ENCODE measurements at places on chromosomes 7 and 10.

DNA sequence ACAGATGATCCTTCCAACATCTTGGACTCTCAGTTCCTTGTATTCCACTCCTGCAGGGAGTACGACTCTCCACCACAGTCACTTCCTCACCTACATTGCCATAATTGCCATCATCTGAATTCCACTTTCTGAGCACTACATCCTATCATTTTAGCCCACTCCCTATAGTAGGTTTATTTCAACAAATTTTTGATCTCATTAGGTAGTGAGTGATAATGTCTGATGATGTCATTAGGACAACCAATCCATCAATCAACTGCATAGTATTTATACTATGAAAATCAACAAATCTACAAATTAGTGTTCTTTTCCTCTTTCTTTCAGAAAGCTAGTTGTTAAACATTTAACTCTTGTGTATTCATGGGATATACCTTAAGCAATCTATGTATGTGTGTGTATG is 13.7 kb upstream of the TRA2A start:
- H3K4me1 ChIP-seq: no peaks in the 10 kb centered on the region
- DNase-seq: no peak
- H3K36me3 ChIP-seq: no peaks in the 10 kb centered on the region

DNA sequence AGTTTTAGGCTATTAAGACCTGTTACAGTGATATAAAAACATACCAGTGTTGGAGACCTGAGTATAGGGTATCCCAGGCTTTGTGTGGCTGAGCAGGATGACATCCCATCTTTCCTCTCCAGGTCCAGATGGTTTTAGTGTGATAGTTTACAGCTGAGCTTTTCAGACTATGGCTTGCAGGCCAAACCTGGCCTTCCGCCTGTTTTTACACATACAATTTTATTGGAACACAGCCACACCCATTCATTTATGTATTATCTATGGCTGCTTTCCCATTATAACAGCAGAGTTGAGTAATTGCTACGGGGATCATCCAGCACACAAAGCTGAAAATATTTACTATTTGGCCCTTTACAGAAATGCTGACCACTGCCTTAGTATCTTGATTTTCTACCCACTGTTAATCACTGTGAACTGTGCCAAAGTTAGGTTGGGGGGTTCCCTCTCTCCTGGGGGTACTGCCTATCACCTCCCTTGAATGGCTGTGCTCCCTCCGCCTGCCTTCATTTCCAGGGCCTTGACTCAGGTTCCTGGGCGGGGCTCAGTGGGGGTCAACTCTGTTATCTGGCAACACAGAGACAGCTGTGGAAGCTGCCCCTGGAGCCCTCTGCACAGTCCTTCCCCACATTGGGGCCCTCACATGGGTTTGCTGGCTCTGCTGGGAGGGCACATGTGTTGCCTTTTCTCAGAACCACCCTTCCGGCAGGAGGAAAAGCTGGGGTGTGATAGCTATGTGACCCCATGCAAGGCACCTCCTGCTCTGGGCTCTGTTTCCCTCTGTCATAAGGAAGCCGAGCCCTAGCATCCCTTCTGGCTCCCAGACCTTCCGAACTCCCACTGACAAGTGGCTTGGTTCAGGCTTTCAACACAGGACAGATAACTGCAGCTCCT is 40.3 kb upstream of the SH2D4B start:
- H3K27ac ChIP-seq: peak overlapping the region; percentile 92
- no peak for DNase-seq
- no peaks in the 10 kb centered on the region for H3K27me3 ChIP-seq

DNA sequence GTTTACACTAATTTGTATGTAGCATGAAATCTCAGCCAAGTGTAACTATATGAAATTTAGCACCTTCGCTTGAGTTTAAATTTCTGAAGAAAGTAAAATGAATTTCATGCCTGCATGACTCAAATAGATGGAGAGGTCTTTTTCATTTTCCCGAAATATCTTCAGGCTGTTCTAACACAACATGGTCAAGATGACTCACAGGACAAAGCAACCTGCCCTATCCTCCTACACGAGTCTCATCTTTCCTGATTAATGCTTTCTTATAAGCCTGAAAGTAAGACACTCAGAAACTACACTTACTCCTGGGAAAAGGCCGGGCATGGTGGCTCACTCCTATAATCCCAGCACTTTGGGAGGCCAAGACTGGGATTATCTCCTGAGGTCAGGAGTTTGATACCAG is 41.2 kb downstream of the CH25H start:
- DNase-seq: no peak
- no peaks in the 10 kb centered on the region for H3K4me1 ChIP-seq
- no peaks in the 10 kb centered on the region for H3K27me3 ChIP-seq
- H3K27ac ChIP-seq: no peak overlapping the region

GRCh38 chr10:19816411-19817230 is at the start of gene PLXDC2:
TSS of gene PLXDC2 (plus strand) at chr10:19816432.
- H3K27ac ChIP-seq: peak within 1 kb of the TSS; percentile 92
- peak; percentile 41 for DNase-seq
- no peaks in the 10 kb centered on the region for H3K36me3 ChIP-seq
- no peaks in the 10 kb centered on the region for H3K4me1 ChIP-seq
- H3K27me3 ChIP-seq: no peaks in the 10 kb centered on the region

DNA sequence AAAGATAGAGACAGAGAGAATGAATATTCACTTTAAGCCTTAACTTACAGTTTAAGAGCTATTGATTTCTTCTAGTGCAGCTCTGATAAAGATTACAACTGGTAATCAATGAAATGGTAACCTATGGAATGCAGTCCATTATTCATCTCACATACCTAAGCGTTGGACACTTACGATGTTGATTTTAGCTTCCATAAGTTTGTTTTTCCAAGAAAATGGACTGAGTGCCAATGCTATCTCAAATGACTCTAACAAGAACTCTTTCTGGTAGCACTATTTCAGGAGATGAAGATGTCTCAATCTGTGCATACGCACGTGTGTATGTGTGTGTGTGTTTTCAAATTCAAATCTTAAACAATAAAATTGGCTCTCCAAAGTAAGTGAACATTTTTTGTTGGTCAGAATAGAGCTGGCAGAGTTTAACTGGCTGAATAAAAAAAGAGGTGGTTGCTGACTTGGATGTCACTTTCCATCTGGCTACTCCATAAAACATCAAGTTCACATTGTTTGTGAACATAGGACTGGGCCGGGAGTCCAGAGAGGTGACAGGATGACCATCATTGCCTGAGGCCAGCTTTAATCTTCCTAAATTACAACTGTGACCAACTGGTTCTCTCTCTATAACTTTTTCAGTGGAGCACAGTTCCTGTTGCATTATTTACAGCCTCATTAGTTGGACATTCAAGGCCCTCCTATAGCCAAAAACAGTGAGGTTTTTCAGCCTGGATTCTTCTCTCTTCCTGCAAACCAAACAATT is 106.9 kb upstream of the CSTF2T start:
- no peaks in the 10 kb centered on the region for H3K27me3 ChIP-seq
- no peaks in the 10 kb centered on the region for H3K4me1 ChIP-seq
- H3K4me3 ChIP-seq: no peak overlapping the region
- no peak for DNase-seq
- no peaks in the 10 kb centered on the region for H3K36me3 ChIP-seq
- no peak overlapping the region for H3K27ac ChIP-seq

Data from breast epithelium (tissue), 4 donors.